ENCODE measurements at places on chromosomes 1 and 21. TPM values are rescaled to one million over a fixed set of nuclear protein-coding genes. Genes with fewer than 3 reads are reported as not detected.

The COPA gene
- total RNA-seq, result 153 TPM

The NECTIN4 gene
- 0.74 TPM for total RNA-seq

The POU3F1 gene
- total RNA-seq, result not detected

The RNF186 gene
- total RNA-seq, result not detected

The BACH1 gene
- total RNA-seq, result 65.2 TPM

The ATP1A2 gene
- total RNA-seq, result not detected

The CALML6 gene
- total RNA-seq, result 1.2 TPM

The IFI16 gene
- total RNA-seq, result not detected

The PTPN22 gene
- total RNA-seq, result not detected

The SH2D5 gene
- total RNA-seq, result 2.8 TPM

The CATSPERE gene
- total RNA-seq, result 0.14 TPM

The GABPB2 gene
- 2.0 TPM for total RNA-seq

The TRIM46 gene
- not detected for total RNA-seq

The CD84 gene
- total RNA-seq, result not detected

The ADAM30 gene
- total RNA-seq, result not detected

GRCh38 chr1:20626524-20626923 is 6.7 kb upstream of the PINK1 start:
- no peak for DNase-seq

DNA sequence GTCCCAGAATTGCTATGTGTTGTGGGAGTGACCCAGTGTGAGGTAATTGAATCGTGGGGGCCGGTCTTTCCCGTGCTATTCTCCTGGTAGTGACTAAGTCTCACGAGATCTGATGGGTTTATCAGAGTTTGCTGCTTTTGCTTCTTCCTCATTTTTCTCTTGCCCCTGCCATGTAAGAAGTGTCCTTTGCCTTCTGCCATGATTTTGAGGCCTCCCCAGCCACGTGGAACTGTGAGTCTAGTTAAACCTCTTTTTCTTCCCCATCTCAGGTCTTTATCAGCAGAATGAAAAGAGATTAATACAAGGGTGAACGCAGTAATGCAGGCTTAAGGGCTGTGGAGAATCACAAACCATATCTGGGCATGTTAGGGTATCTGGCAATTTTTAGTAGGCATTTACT is 624.0 kb downstream of the USP25 start:
- no peak for DNase-seq

- DNase-seq, result no peak
Observed at GRCh38 chr1:20974951-20975350, 187.8 kb upstream of the HP1BP3 start.

GRCh38 chr1:104761961-104762570 is 1012.4 kb downstream of the AMY1C start:
- DNase-seq, result no peak

GRCh38 chr1:209614151-209614420 is 30.6 kb downstream of the CAMK1G start:
- DNase-seq, result no peak

DNA sequence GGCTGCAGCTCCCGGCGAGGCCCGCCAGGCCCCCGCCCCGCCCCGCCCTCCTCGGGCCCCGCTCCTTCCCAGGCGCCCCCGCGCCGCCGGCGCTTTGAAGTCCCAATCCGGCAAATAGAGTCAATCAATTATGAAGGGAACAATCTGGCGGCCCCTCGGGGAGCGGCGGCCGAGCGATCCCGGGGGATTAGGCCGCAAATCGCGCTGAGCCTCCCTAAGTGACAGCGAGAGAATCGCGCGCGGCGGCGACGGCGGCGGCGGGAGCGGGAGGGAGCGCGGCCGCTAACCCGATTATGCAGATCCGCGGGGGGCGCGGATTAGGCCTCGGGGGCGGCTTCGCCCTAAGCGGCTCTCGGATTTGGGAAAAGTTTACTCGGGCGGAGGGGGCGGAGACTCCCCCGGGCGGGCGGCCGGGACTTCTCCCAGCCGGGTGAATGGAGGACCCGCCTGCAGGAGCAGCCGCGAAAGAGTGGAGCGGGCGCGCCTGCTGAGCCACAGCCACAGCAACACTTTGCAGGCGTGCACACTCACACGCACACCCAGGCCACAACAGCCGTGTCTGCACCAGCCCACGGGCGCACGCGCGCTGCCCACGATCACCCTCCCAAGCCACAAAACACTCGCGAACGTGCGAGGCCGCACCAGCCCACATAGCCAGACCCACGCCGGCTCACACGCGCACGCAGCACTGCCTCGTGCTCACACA is 23.0 kb upstream of the DMBX1 start:
- peak; percentile 39 for DNase-seq

DNA sequence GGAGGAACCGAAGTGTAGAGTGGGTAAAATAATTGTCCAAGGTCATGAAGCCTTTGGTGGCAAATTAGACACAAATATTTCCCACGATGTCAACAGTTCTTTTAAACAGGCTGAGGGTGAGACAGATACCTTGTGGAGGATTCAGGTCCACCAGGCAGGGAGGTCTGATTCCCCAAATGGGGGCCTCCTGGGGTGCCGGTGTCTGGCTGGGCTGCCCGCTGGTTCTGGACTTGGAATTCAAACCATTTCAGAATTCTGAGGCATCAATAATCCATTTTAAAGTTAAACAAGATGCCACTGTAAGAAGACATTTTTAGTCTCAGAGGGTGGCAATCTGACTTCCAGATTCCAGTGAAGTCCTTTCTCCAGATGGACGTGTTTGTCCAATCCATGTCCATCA is 15.5 kb downstream of the KCNA10 start:
- DNase-seq, result no peak

DNA sequence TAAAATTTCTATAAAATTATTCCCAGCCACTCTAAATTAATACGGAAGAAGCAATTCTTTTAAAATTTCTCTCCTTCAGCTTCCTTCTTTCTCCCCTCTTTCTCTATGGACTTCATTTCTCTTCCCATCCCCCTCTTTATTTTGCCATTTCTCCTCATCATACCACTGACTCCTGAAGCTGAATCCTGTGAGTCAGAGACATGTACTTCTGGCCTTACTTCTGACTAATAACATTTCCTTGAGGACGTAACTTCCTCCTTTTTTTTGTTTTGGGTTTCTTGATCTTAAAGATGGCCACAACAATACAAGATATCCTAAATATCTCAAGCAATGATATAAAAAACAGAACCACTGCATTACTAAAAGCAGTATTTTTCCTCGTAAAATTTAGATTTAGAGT is 63.6 kb upstream of the DENND1B start:
- DNase-seq, result no peak

- DNase-seq, result no peak
Observed at GRCh38 chr1:109249654-109250401, 489 bp downstream of the CELSR2 start.

GRCh38 chr1:177913762-177914540 is 55.9 kb downstream of the SEC16B start:
- peak; percentile 50 for DNase-seq

- no peak for DNase-seq
Observed at GRCh38 chr1:116311193-116311592, 61.9 kb upstream of the ATP1A1 start.

DNA sequence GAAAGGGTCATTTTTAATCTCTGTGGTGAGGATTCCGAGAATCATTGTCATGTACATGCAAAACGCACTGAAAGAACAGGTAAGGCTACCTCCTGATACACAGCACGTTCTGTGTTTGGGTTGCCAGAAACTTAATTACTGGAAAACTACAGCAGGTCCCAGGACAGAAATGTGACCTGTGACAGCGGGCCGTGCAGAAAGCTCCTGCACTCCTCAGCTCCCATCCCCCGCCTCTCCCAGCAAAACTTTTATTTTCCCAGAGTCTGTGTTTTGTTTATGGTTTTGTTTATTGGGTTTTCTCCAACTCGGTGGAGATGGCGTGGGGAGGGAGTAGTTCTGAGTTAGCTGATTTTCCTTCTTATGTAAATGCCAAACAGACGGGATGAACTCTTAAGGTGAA is 44.7 kb downstream of the SLC44A3 start:
- no peak for DNase-seq

DNA sequence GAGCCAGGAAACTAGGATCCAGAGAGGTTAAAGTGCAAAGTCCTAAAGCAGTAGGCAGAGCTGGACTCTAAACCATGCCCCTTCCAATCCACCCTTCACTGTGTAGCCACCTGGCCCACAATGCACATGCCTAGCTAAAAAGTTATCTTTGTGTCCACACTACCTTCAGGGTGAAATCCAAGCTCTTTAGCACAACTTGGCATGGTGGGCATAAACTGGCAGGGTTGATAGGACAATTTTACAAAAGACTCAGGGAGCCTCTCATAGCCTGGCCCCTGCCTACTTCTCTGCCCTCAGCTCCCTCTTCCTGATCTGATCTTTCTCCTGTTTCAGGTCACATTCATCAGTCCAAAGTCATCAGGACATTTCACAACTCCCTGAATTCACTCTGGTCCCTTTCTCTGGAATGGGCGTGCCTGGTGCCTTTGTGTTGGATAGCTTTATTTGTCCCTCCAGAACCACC is 513.9 kb downstream of the OMA1 start:
- no peak for DNase-seq

GRCh38 chr1:189960769-189961168 is 516.9 kb downstream of the BRINP3 start:
- DNase-seq, result no peak

DNA sequence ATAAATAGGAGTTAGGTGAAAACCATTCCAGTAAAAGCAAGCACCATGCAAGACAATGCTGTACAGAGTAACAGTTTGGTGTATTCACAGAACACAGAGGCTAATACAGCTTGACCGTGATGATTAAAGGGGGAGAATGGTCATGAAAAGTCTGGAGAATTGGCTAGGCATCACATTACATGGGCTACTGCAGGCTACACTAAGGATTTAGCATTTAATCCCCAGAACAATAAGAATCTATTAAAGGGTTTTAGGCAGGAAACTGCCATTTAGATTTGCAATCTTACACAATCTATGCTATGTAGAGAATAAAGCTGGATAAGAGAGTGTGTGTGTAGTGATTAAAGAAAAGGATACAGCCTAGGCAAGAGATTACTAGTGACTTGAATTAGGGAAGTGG is 30.6 kb downstream of the HFM1 start:
- no peak for DNase-seq

- DNase-seq, result no peak
Observed at GRCh38 chr1:229111703-229112319, 159.1 kb upstream of the RAB4A start.

GRCh38 chr1:31203215-31203614 is 36.5 kb downstream of the NKAIN1 start:
- DNase-seq, result no peak

DNA sequence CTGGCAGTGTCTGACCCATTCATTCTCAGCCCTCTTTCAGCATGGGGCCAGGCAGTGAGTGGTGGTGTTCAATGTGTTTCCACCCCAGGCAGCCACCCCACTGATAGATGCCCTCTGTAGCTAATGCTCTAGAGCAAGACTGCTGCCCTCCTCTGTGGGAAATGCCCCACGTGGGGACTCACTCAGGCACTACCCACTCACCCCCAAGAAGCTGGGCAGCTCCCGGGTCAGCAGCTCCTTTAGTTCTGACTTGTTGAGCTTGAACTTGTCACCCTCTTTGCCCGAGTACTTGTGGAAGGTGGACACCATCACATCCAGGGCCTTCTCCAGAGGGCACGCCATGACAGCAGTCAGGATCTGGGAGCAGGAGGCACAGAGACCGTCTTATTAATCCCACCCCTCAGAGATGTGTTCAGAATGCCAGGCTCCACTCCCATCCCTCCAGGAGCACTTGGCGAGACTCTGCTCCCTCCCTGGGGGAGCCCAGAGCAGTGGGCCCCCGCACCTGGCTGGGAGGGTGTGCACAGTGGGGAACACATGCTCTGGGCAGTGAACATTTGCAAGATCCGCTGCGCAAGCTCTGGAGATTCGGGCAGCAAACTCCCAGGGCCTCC is 1.0 kb downstream of the S100A4 start:
- DNase-seq, result no peak

DNA sequence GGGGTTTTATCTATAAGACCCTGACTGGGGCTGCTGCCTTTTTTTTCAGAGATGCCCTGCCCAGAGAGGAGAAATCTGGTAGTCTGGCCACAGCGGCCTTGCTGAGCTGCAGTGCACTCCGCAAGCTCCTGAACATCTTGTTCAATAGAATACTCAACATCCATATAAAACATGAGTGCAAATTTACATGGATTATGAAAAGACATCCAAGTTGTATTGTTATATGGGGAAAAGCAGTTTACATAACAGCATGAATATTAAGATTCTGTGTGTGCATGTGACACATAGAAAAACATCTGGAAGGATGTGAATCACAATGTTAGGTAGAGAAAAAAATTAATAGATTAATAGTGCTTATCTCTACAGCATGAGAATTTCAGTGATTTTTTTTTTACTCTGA is 16.4 kb downstream of the COG2 start:
- DNase-seq, result no peak

GRCh38 chr1:205438213-205439158 is 16.6 kb upstream of the LEMD1 start:
- no peak for DNase-seq

DNA sequence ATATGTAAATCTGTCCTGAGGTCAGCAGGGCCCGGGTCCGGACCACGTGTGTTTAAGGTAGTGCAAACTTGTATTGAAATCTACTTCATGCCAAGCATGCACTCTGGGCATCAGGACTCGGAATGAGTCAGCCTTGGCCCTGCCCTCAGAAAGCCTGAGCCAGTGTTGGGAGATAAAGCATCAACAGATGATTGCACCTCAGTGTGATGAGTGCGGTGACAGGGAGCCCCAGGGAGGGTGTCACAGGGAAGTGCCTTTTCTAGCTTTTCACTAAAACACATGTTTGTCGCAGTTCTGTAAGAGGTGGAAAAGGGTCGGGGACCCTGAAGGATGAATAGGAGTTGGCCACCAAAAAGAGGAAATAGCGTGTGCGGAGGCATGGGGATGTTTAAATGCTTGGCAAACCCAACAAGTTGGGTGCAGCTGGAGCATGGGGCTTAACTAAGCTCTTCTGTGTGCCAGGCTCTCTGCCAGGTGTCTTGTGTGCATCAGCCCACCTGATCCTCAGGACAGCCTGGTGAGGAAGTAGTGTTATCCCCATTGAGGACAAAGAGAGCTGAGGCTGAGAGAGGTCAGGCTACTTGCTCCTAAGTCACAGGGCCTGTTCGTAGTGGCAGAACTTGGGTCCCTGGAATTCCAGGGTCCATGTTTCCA is 48.2 kb upstream of the EPB41 start:
- DNase-seq, result no peak

- peak; percentile 68 for DNase-seq
Observed at GRCh38 chr1:210252621-210253051, 20.0 kb downstream of the SERTAD4 start.

DNA sequence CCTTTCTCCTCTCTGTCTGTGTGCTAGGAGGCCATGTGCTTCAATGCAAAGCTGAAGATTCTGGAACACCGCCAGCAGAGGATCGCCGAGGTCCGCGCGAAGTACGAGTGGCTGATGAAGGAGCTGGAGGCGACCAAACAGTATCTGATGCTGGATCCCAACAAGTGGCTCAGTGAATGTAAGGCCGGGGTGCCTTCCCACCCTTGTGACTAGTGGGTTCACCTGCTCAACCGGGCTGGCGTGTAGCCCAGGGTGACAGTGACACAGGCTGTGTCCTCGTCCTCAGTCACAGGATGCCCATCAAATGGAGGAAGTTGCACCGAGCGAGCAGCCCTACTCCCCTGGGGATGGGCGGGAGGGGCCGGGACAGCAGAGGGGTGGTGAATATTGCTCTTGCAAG is 544.1 kb downstream of the KIF26B start:
- no peak for DNase-seq

GRCh38 chr1:39047374-39048229 is 21.5 kb downstream of the NDUFS5 start:
- no peak for DNase-seq
